ENCODE measurements at places on chromosomes 3 and 15.

DNA sequence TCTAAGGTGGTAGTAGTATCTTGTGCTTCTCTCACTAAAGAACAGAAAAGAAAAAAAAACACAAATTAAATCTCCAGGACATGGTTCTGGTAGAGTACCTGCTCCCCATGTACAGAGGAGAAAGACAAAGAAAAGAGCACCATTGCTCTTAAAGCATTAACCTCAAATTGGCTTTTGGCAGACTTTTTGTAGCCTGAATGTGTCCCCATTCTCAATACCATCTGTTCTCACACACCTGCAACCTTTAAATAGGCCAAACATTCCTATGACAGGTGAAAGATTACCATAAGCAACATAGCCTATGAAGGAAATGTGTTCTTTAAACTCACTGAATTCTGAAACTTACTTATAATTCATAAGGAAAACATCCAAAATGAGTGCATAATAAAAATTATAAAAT lies 68.0 kb downstream of the TIPARP start:
- no peak for DNase-seq

DNA sequence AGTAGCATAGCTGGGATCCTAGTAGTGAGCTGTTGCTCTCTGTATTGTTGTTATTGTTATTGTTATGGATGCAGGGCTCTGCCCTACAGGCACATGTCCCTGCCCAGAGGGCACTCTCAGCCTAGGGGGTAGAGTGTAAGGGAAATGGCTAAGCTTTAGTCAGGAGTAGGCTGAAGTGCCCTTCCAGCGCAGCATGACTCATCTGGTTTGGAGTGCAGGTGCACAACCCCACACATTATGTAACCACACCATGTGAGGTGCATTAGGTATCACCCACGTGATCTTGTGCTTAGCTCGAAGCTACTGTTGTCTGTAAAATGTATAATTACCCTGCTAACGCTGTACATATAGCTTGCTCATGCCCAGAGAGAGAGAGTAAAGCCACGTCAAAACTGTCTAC lies 48.3 kb upstream of the TIPARP start:
- DNase-seq = no peak

DNA sequence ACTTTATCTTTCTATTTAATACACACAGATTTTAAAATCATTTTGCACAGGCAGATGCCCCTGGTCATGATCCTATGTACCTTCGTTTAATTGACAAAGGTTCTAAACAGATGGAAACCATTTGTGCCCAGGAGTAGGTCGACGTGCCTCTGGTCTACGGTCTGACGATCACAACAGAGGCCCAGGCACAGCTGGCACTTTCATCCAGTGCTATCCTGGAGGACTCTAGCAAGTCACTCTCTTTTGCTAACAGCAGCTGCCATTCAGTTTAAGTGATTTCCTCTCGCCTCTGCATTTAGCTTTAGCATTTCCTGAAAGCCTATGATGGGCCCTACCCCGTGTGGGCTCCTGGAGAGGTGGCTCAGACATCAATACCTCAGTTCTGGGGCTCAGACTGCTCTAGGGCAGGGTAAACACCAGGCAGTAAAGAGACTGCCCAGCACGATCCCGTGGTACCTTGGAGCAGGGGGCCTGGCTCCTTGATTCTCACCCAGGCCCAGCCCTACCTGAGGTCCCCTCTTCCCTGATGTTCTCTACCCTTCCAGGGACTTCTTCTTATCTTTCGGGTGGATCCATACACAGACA lies 83.2 kb upstream of the SNRPA1 start:
- no peak for DNase-seq

DNA sequence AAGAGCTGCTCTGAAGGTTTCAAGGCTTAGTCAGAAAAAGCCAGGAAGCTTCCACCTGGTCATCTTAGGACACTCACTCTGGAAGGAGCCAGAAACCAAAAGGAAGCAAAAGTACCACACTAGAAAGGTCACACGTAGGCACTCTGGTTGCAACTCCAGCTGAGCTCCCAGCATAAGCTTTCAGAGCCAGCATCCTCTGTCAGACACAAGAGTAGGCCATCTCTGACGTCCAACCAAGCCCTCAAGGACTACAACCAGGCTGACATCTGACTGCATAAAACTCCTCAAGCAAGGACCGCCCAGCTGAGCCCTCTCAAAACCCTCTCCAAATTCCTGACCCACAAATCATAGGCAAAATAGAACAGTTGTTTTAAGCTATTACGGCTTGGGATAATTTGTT lies 12.8 kb downstream of the SH3BP5 start:
- DNase-seq = peak; percentile 80

GRCh38 chr15:34214135-34214534 lies 4.2 kb upstream of the KATNBL1 start:
- no peak for DNase-seq

GRCh38 chr3:21484057-21484827 lies 266.8 kb downstream of the ZNF385D start:
- peak; percentile 89 for DNase-seq

DNA sequence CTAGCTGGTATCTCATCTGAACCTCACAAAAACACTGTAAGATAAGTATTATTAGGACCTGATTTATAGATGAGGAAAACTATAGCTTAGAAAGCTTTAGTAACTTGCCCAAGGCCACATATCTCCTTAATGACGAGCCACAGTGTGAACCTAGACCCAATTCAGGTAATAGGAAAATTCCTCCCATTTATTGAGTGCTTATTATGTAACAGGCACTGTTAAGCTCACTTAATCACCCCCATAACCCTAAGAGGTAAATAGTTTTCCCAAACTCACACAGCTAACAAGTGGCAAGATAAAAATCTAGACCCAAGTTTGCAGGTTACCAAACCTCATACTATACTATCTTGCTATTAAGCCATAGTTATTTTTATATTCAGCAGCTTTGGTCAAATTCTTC lies 7.9 kb downstream of the WDR5B start:
- DNase-seq = no peak

- no peak for DNase-seq
Observed at GRCh38 chr3:162845918-162846317, 1349.3 kb downstream of the OTOL1 start.

DNA sequence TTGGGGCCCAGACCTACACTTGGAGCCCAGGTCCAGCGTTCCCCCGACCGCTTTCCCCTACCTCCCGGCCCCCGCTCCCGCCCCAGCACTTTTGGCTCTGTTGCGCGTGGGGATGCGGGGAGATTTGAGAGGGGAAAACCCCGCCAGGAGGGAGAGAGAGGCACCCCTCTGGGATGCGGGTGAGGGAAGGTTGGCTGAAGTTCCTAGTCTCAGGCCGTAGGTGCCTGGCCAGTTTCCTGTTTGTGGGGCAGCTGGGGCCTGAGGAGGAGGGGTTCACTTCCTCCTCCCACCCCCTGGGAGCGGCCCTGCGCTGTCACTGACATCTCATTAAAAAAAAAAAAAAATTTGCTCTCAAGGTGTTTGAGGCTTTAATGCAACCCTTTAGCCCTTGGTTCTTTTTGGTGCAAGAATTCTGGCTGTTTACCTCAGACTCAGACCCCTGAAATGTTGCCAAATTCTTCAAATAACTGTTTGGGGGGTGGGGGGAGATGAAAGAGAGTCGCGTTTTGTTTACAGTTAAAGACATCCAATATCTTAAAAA lies 2.6 kb downstream of the FAM43A start:
- peak; percentile 54 for DNase-seq

GRCh38 chr3:45137656-45138181 lies 8.5 kb downstream of the CDCP1 start:
- DNase-seq = peak; percentile 57

- DNase-seq = no peak
Observed at GRCh38 chr3:34377961-34378360, 579.5 kb downstream of the PDCD6IP start.

DNA sequence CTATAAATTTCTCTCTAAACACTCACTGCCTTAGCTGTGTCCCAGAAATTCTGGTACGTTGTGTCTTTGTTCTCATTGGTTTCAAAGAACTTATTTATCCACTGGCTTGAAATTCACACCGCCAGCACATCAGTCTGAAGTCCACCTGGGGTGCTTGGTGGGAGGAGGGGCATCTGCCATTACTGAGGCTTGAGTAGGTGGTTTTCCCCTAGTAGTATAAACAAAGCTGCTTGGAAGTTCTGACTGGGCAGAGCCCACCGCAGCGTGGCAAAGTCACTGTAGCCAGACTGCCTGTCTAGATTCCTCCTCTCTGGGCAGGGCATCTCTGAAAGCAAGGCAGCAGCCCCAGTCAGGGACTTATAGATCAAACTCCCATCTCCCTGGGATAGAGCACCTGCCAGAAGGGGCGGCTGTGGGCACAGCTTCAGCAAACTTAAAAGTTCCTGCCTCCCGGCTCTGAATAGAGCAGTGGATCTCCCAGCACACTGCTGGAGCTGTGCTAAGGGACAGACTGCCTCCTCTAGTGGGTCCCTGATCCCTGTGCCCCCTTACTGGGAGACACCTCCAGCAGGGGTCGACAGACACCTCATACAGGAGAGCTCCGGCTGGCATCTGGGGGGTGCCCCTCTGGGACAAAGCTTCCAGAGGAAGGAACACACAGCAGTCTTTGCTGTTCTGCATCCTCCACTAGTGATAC lies 114.1 kb downstream of the SUCLG2 start:
- DNase-seq = no peak

GRCh38 chr3:37243820-37244748 lies 69.7 kb upstream of the LRRFIP2 start:
- peak; percentile 77 for DNase-seq

DNA sequence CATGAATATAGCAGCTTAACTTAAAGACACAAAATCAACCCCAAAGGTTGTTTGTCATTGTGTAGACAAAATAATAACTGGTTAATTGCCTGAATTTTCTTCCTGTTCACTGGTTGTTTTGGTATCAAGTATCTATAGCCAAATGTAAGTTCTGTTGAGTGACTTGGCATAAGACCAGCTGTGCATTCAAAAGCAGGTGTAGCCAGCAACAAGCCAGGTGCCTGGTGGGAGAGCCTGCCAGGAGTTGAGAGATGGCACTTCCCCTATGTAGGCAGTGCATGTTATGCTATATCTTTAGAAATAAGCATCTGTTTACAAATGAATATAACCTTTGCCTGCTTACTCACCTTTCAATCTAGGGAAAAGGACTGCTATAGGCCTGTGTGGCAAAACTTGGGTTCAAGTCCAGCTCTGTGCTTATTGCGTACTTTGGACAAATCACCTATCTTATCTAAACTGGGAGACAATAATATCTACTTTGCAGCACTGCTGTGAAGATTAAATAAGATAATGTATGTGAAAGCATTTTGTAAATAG lies 84.9 kb upstream of the TBL1XR1 start:
- DNase-seq = no peak

GRCh38 chr3:27939940-27940339 lies 217.8 kb upstream of the EOMES start:
- DNase-seq = peak; percentile 63

DNA sequence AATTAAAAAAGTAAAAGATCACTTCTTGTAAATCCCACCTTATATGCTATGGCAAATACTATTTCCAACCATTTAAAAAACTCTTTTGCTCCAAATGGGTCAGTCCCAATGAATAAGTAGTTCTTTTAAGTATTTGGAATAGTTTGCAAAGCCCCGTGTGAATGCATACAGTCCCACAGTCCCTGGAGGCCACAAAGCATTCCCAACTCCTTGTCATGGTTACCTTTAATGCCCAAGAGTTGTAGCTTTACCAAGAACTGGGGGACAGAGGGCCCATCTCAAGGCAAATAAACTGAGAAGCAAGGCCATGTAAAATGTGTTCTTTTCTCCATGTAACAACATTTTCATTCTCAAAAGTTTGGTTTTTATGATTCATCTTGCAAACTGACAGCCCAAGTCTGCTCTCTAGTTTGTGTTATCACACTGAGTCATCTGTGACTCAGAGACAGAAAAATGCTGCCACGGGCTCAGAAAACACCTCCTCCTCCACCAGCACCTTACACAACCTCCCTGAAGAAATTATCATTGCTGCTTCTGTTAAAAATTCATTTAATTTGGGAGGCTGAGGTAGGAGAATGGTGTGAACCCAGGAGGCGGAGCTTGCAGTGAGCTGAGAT lies 336.2 kb downstream of the ERC2 start:
- peak; percentile 96 for DNase-seq

- no peak for DNase-seq
Observed at GRCh38 chr15:41536866-41537265, 7.2 kb downstream of the RPAP1 start.

DNA sequence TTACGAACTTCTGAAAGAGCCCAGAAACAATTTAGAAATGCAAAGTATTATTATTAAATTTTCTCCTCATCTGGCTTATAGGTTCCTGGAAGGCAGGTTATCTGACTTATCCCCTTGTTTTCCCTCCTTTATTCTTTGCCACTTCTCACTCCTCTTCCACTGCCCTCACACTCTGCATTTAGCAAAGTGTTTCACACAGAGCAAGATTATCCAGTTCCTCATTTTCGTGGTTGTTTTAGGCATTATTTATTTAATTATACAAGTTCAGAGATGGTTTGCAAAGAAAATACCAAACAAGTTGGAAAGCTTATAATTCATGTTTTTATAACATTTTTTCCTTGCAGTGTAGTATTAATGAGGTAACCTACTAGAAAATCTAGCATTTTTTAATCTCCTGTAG lies 544.9 kb downstream of the NSUN3 start:
- no peak for DNase-seq

Data from cardiac fibroblast (primary cell).